ENCODE measurements at places on chromosomes 12 and 14. TPM values are rescaled to one million over a fixed set of nuclear protein-coding genes. Genes with fewer than 3 reads are reported as not detected.

- no peak overlapping the region for H3K4me3 ChIP-seq
- DNase-seq: no peak
- H3K4me1 ChIP-seq: no peaks in the 10 kb centered on the region
- H3K36me3 ChIP-seq: no peaks in the 10 kb centered on the region
- H3K27me3 ChIP-seq: no peaks in the 10 kb centered on the region
Measured at GRCh38 chr12:100995201-100995600, 200.6 kb downstream of the ANO4 start.

- no peak for DNase-seq
- no peaks in the 10 kb centered on the region for H3K27me3 ChIP-seq
- H3K4me3 ChIP-seq: no peak overlapping the region
- no peaks in the 10 kb centered on the region for H3K36me3 ChIP-seq
- H3K27ac ChIP-seq: no peak overlapping the region
Measured at GRCh38 chr14:100475268-100475667, 111.9 kb downstream of the BEGAIN start.

DNA sequence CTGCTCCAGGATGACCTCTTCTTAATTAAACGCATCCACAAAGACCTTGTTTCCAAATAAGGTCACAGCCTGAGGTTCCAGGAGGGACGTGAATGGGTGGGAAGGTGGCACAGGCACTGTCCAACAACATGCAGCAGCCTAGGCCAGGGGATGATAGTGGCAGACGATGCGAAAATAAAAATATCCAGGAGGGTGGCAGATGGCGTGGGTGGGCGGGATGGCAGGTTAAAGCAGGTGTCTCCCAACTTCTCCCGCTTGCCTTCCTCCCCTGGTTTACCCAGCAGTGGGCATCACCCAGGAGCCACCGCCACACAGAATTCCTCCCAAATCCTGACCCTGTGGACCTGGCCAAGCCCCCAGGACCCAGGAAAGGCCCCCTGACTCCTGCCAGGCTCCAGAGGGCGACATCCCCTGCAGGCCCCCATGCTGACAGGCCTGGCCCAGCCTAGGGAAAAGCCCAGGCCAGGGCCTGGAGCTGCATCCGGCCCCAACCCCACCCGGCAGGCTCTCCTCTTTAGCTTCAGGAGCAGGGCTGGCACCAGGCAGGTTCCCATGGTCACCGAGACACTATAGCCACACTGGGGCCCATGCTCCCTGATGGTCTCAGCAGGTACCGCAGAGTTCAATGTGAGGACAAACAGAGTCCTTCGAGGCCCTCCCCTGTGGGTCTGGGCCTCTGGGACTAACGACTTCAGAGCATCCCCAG, 9.7 kb downstream of the NCOR2 start:
- no peak overlapping the region for H3K4me3 ChIP-seq
- H3K27ac ChIP-seq: no peak overlapping the region
- no peak for DNase-seq
- peaks cover 7% of the 10 kb centered on the region for H3K4me1 ChIP-seq
- H3K36me3 ChIP-seq: peaks cover 8% of the 10 kb centered on the region
- H3K27me3 ChIP-seq: no peaks in the 10 kb centered on the region

- no peak overlapping the region for H3K4me3 ChIP-seq
- H3K27ac ChIP-seq: no peak overlapping the region
- H3K27me3 ChIP-seq: peaks cover 3% of the 10 kb centered on the region
- H3K4me1 ChIP-seq: no peaks in the 10 kb centered on the region
- H3K36me3 ChIP-seq: no peaks in the 10 kb centered on the region
Measured at GRCh38 chr14:71193663-71194062, 286.4 kb downstream of the PCNX1 start.

DNA sequence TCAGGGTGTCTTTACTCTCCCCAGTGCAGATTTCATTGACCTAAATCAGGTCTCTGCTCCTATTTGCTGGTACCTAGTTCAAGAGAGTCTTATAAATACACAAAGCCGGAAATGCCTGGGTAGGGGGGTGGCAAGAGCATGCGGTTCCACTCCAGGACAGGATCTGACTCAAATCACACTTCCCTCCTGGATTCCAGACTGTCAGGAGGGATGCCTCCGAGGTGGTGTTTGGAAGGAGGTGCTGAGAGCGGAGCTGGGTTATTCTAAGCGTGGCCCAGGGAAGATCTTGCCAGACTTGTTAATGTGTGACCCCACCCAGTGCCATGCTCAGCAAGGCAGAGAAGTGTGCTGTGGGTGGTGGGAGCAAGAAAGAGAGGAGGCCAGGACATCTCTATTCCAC, 49.8 kb downstream of the B4GALNT3 start:
- no peaks in the 10 kb centered on the region for H3K36me3 ChIP-seq
- no peaks in the 10 kb centered on the region for H3K4me1 ChIP-seq
- no peak overlapping the region for H3K27ac ChIP-seq
- no peak for DNase-seq

DNA sequence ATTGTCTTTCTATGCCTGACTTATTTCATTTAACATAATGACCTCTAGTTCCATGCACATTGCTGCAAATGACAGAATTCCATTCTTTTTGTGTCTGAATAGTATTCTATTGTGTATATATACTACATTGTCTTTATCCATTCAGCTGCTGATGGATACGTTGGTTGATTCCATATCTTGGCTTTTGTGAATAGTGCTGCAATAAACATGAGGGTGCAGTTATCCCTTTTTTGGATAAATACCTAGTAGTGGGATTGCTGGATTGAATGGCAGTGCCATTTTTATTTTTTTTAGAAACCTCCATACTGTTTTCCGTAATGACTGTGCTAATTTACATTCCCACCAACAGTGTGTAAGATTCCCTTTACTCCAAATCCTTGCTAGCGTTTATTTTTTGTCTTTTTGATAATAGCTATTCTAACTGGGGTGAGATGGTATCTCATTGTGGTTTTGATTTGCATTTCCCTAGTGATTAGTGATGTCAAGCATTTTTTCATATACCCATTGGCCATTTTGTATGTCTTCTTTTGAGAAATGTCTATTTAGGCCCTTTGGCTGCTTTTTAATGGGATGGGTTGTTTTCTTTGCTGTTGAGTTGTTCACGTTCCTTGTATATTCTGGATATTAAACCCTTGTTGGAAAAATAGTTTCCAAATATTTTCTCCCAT, 2.3 kb downstream of the OAS2 start:
- H3K27me3 ChIP-seq: no peaks in the 10 kb centered on the region
- DNase-seq: no peak
- H3K36me3 ChIP-seq: no peaks in the 10 kb centered on the region

- H3K27me3 ChIP-seq: no peaks in the 10 kb centered on the region
- peaks cover 8% of the 10 kb centered on the region for H3K4me1 ChIP-seq
- H3K27ac ChIP-seq: no peak overlapping the region
- no peak for DNase-seq
Measured at GRCh38 chr14:55111122-55111708, 17.8 kb upstream of the LGALS3 start.

DNA sequence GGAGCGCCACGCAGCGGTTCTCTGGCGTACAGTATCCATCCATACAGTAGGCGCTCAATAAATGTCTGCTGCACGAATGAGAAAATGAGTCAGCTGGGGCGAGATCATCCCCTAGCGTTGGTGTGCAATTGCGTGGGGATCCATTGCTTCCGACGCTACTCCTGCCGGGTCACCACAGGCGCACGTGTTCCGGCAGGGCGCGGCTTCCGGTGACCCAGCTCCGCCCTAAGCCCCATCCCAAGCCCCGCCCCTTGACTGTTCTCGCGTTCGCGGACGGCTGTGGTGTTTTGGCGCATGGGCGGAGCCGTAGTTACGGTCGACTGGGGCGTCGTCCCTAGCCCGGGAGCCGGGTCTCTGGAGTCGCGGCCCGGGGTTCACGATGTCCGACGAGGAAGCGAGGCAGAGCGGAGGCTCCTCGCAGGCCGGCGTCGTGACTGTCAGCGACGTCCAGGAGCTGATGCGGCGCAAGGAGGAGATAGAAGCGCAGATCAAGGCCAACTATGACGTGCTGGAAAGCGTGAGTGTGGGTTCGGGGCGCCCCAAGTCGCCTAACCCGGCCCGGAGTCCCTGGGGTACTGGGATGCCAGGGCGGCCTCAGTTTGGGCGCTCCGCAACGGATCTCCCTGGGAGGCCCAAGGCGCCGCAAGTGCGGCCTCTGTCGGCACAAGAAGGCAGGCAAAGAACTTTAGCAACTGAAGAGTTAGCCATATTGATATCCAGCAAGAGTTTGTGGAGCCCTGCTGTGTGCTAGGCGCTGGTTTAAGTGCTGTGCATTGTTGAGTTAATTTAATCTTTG, at the start of gene PSMD9:
Gene PSMD9, plus strand, starts transcription at position 313 of the 796 bp plus-strand sequence. Its CDS starts 67 bp downstream, at position 380.
- H3K4me1 ChIP-seq: peaks cover 4% of the 10 kb centered on the region
- H3K4me3 ChIP-seq: peak within 1 kb of the TSS; percentile 75
- H3K36me3 ChIP-seq: no peaks in the 10 kb centered on the region
- H3K27me3 ChIP-seq: no peaks in the 10 kb centered on the region

- peaks cover 13% of the 10 kb centered on the region for H3K36me3 ChIP-seq
- no peak for DNase-seq
- H3K4me1 ChIP-seq: peaks cover 6% of the 10 kb centered on the region
- no peaks in the 10 kb centered on the region for H3K27me3 ChIP-seq
- no peak overlapping the region for H3K27ac ChIP-seq
Measured at GRCh38 chr12:88505696-88506095, 74.6 kb downstream of the KITLG start.

- peak overlapping the region; percentile 82 for H3K27ac ChIP-seq
- peak overlapping the region; percentile 27 for H3K4me3 ChIP-seq
- peak; percentile 83 for DNase-seq
- no peaks in the 10 kb centered on the region for H3K36me3 ChIP-seq
Measured at GRCh38 chr14:80387563-80387981, 176.3 kb upstream of the DIO2 start.

- H3K4me1 ChIP-seq: no peaks in the 10 kb centered on the region
- H3K27me3 ChIP-seq: no peaks in the 10 kb centered on the region
- no peaks in the 10 kb centered on the region for H3K36me3 ChIP-seq
- no peak overlapping the region for H3K27ac ChIP-seq
Measured at GRCh38 chr12:95809000-95809680, 18.6 kb upstream of the NTN4 start.

GRCh38 chr12:124694846-124695497, 127.6 kb upstream of the NCOR2 start:
- H3K4me1 ChIP-seq: peaks cover 51% of the 10 kb centered on the region
- H3K27ac ChIP-seq: peak overlapping the region; percentile 65
- DNase-seq: peak; percentile 94
- 0 out of 2 replicates have a peak overlapping the region, but pooled peaks have one; percentile 1 for H3K4me3 ChIP-seq
- no peaks in the 10 kb centered on the region for H3K27me3 ChIP-seq

EPYC gene
- total RNA-seq: not detected

GRCh38 chr12:549476-550082, 89.8 kb downstream of the B4GALNT3 start:
- peaks cover 35% of the 10 kb centered on the region for H3K36me3 ChIP-seq
- H3K4me3 ChIP-seq: no peak overlapping the region
- no peaks in the 10 kb centered on the region for H3K27me3 ChIP-seq
- no peak for DNase-seq

DNA sequence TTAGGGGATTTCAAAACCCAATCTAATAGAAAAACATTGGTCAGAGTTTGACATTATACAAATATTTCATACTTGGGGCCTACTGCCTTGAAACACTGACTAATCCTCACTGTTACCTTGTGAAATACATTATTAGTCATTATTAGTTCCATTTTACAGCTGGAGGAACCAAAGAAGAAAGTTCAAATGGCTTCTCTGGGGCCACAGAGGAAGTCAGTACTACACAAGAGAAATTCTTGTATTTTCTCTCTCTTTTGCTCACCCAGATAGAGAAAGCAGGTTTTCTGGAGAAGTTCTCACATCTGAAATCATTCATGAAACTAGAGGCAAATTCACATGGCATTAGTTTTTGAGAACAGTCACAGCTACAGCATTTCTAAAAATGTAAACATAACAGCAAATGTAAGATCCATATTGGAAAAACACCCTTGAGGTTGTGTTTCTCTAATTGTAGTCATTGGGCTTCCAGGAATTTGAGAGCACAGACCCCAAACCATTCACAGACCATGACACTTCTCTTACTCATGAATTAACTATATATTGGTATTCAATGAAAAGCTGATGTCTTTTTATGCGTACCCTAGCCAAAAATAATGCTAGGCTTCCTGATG, 83.0 kb downstream of the LLPH start:
- no peaks in the 10 kb centered on the region for H3K27me3 ChIP-seq
- no peak overlapping the region for H3K27ac ChIP-seq
- H3K4me3 ChIP-seq: no peak overlapping the region
- DNase-seq: no peak
- no peaks in the 10 kb centered on the region for H3K36me3 ChIP-seq

DDX24 gene
- total RNA-seq: 187 TPM

SRRM4 gene
- not detected for total RNA-seq

VASH1 gene
- total RNA-seq: 11.1 TPM

GRCh38 chr14:60509438-60510253, 700 bp downstream of the SIX6 start:
- H3K27ac ChIP-seq: no peak overlapping the region
- no peaks in the 10 kb centered on the region for H3K27me3 ChIP-seq
- H3K4me3 ChIP-seq: no peak overlapping the region

ACAD10 gene
- 10.1 TPM for total RNA-seq

TMEM229B gene
- not detected for total RNA-seq

- no peak overlapping the region for H3K4me3 ChIP-seq
- H3K36me3 ChIP-seq: no peaks in the 10 kb centered on the region
- DNase-seq: no peak
- peaks cover 20% of the 10 kb centered on the region for H3K4me1 ChIP-seq
Measured at GRCh38 chr14:34368971-34369647, 92.9 kb downstream of the SPTSSA start.

DNA sequence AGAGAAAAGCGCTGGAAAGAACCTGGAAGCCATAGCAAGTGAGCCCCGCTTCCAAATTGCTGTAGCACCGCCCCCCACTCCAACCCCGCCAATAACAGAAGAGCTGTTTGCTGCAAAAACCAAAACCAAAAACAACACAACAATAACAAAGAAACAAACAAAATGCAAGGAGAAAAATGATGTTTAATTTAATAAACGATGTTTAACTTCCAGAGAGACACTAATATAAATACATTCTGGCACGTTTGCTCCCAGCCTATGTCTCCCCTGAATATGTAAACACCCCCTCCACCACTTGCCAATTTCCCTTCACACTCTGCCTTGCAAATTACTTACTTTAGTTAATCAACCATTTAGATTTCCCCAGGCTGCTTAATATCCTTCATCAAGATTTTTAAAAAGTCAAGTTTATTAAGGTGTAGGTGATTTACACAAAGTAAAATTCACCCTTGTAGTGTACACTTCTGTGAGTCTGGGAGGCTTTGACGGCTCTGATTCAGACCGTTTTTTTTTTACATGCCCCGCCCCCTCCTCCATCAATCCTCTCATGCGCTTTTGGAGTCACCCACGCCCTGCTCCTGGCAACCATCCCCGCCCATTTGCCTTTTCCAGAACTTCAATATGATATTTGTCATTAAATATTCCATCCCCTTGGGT, 482 bp upstream of the IFI27L2 start:
- no peaks in the 10 kb centered on the region for H3K27me3 ChIP-seq
- peak overlapping the region; percentile 56 for H3K4me3 ChIP-seq
- no peaks in the 10 kb centered on the region for H3K4me1 ChIP-seq
- H3K27ac ChIP-seq: no peak overlapping the region
- H3K36me3 ChIP-seq: no peaks in the 10 kb centered on the region

GPRC5D gene
- not detected for total RNA-seq

GRCh38 chr12:129186952-129187351, 333.7 kb downstream of the GLT1D1 start:
- no peaks in the 10 kb centered on the region for H3K4me1 ChIP-seq
- peak; percentile 36 for DNase-seq
- H3K27ac ChIP-seq: no peak overlapping the region
- H3K36me3 ChIP-seq: no peaks in the 10 kb centered on the region
- no peaks in the 10 kb centered on the region for H3K27me3 ChIP-seq
- no peak overlapping the region for H3K4me3 ChIP-seq

MYF5 gene
- total RNA-seq: not detected
